ENCODE measurements at places on chromosomes 7 and 10.
A peak's percentile ranks its signal among the peaks of the same experiment; 100 is the strongest.

- peak; percentile 79 for ATAC-seq
Measured at GRCh38 chr7:123494193-123494796, 40.1 kb downstream of the IQUB start.

- peak; percentile 81 for ATAC-seq
Measured at GRCh38 chr10:28179006-28179742, 123.7 kb downstream of the MPP7 start.

DNA sequence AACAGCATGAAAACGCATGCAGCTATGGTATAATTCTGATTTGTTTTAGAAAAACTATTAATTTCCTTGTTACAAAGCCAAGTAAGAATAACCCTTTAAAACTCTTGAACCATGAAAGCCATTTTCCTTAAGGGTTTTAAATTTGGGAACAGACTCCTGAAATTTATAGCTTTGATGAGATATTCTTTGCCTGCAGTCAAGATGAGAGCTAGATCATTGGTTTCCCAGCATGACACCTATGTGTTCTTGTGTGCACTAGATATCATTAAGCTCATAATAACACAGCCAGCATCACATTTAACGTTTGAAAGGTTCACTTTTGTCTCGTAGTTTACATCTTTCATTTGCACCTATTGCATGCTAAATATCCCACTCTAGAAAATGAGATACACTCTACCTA, 202.2 kb downstream of the PHF14 start:
- ATAC-seq, result no peak

- ATAC-seq, result no peak
Measured at GRCh38 chr10:97690133-97690532, 3.1 kb upstream of the AVPI1 start.

GRCh38 chr7:26043801-26044200, 108.2 kb upstream of the NFE2L3 start:
- no peak for ATAC-seq

DNA sequence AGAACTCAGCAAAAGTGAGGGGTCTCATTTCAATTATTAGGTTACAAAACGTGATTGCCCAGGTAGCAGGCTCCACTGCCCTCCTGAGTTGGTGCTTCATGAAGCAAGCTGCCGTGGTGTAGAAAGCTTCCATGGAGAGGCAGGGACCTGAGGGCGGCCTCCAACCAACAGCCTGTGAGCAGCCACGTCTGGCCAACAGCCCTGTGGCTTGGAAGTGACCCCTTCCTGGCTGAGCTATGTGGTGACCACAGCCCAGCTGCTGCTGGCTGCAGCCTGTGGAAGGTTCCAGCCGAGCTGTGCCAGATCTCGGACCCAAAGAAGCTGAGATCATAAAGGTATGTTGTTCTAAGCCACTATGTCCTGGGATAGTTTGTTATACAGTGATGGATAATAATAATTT, 122.5 kb upstream of the KLF6 start:
- no peak for ATAC-seq

GRCh38 chr7:85882335-85882734, 695.5 kb upstream of the SEMA3D start:
- ATAC-seq, result peak; percentile 16

DNA sequence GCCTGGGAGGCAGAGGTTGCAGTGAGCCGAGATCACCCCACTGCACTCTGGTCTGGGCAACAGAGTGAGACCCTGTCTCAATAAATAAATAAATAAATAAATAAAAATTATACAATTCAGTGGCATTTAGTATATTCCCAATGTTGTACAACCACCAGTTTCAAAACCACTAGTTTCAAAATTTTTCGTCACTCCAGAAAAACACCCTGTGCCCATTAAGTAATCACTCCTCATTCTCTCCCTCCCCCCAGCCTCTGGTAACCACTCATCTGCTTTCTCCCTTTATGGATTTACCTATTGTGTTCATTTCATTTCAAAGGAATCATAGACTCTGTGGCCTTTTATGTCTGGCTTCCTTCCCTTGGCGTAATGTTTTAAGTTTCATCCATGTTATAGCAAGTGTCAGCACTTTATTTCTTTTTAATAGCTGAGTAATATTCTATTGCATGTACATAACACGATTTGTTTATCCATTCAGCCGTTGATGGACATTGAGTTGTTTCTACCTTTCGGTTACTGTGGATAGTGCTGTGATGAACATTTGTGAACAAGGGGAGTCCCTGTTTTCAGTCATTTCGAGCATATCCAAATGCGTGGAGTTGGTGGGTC, 29.4 kb upstream of the GOLGA7B start:
- ATAC-seq, result no peak

DNA sequence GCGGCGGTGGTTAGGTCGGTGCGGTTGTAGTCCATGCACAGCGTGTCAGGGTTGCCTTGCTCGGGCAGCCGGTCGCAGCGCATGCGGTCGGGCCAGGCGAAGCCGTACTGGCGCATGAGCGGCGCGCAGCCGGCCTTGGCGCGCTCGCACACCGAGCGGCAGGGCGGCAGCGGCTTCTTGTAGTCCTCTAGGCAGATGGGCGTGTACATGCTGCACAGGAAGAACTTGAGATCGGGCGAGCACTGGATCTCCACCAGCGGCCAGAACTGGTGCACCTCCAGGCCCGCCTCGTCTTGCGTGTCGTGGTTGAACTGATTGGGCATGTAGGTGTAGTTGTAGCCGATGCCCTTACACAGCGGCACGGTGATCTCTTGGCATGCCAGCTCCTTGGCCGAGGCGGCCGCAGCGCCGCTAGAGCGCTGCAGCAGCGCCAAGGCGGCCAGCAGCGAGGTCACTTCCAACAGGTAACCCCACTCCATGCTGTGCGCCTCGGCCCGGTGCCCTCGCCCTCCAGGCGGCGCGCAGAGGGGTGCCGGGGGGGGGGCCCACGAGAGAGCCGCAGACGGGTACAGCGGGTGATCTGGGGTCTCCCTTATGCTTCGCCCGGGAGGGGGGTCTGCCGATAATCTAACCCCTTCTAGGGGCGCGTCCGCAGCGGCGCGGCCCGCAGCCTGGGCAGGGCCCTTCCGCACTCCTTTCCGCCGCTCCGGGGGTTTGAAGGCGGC, 983 bp downstream of the FZD8 start:
- ATAC-seq, result peak; percentile 50

GRCh38 chr10:5477948-5478693, 21.2 kb downstream of the CALML5 start:
- no peak for ATAC-seq

GRCh38 chr10:68826764-68827591, at the start of gene STOX1:
Gene STOX1 (plus strand): TSS chr10:68827531. CDS start chr10:68827624, 93 bp downstream.
- ATAC-seq, result peak; percentile 88

DNA sequence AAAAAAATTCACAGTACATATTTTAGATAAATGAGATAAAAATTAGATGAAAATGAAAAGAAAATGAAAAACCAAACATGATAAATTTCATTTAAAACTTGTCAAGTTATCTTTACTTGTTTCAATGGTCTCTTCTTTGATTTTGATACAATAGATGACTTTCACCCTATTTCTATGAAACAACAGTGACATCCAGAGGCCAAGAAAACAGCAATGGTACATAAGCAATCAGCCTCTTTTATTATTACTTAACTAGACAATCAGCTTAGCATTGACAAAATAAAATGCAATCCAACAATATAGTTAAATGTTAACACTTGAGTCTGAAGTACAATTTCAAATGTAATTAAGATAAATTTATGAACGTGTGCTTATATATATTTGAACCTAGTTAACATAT, 74.8 kb upstream of the GPR37 start:
- no peak for ATAC-seq

GRCh38 chr10:14271621-14272020, 59.1 kb downstream of the FRMD4A start:
- ATAC-seq, result no peak

DNA sequence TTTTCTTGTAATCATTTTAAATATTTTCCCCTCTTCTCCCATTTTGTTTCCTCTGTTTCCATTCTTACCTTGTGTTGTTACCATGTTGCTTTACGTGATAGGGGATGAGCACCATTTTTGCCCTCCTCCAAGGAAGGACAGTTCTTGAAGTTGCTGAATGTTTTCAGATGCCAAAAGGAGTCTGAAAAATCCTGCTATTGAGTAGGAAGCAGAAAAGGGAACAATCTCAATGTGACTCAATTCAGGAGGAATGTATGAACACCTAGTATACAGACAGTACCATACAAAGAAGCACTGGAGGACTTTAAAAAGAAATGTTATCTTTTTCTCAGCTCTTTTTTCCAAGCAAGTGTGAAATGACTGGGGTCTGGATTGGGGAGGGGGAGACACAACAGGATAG, 5.1 kb upstream of the NAMPT start:
- no peak for ATAC-seq

DNA sequence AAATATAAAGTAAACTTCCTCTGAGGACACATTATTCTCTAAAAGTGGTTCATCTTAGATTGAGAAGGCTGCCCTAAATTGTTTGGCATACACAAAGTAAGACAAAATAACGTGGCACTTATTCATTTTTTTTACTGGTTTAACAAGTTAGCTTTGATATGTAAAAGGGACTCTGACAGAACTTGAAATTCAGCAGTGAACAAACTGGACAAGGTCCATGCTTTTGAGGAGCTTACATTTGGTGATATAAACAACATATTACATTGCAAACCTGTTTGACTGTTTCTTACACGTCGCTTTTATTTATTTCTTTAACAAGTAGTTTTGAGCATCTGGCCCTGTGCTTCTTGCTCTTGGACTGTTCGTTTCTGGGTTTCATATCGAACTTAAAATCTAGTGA, 253.1 kb upstream of the POM121L12 start:
- ATAC-seq, result no peak

DNA sequence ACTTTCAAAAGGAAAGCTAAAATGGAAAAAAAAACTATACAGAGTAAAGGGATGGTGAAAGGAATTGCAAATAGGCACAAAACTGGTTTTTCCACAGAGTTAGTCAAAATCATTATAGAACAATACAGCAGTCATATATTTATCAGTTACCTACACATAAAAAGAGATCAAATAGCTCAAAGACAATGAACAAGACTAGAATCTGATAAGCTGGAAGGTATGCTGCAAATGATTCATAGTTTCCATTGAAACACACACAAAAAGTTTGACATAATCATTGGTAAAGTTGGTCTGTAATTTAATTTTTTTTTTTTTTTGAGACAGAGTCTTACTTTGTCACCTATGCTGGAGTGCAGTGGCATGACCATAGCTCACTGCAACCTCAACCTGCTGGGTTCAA, 92.4 kb upstream of the SGCE start:
- no peak for ATAC-seq

- no peak for ATAC-seq
Measured at GRCh38 chr7:127959770-127960169, 71.5 kb downstream of the LRRC4 start.

- ATAC-seq, result no peak
Measured at GRCh38 chr7:28546067-28546466, 133.7 kb downstream of the CREB5 start.

GRCh38 chr10:132043861-132044695, 21.7 kb upstream of the JAKMIP3 start:
- ATAC-seq, result no peak

DNA sequence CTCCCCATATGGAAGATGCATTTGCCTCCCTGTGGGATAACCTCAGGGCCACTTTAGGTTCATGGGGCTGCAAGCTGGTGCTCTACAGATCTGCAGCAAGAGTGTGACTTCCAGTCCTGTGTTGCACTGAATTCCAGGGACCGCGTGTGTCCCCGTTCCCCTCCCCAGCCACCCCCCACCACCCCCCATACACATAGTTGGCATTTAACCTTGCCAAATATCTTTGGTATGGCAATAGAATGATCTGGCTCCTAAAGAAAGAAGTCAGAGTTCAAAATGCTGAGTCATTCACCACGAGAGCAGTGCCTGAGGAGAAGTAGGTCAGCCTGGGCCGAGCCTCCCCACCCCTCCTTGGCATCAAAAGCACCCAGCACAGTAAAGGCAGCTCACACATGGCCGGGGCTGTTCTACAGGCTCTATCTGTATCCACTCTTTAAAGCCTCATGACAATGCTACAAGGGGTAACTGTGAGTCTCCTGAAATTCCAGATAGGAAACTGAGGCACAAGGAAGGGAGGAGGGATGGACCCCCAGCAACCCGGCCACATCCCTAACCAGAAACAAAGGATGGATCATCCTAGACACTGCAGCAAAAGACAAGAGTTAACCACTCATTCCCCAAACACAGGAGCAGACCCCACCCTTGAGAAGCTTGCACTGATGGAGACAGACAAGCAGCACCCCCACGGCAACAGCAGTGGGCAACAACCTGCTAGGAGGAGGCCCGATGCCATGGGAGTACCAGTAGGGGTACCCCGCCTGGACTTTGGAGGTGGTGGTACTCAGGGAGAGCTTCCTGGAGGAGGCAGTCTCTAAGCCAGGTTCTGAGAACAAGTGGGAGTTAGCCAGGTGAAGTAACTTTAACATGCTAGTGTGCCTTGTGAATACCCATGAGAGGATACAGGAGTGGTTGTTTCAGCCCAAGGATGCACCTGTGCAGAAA, 70.3 kb upstream of the NANOS1 start:
- ATAC-seq, result peak; percentile 75

DNA sequence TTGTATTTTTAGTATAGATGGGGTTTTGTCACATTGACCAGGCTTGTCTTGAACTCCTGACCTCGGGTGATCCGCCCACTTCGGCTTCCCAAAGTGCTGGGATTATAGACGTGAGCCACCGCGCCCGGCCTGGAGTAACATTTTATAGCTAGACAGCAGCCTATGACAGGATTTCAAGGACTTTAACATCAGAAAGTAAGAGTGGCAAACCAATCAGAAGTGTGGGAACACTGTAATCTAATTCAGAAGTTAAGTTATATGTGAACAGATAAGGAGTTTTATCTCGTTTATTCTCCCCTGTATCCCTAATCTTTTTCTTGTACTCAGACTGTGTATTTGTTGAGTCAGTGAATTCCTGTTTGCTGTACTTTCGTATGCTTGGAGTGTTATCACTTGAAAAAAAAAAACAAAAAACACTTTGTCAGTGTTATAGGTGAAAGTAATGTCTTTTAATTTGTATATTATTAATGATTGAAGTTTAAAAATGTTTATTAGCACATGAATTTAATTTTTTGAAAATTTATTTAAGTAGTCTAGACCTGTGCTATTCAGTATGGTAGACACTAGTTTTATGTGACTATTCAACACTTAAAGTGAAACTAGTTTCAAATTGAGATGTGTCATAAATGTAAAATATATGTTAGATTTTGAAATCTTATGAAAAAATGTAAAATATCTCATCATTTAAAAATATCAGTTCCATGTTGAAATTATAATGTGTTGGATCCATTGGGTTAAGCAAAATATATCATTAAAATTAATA, 38.6 kb downstream of the RSBN1L start:
- no peak for ATAC-seq

DNA sequence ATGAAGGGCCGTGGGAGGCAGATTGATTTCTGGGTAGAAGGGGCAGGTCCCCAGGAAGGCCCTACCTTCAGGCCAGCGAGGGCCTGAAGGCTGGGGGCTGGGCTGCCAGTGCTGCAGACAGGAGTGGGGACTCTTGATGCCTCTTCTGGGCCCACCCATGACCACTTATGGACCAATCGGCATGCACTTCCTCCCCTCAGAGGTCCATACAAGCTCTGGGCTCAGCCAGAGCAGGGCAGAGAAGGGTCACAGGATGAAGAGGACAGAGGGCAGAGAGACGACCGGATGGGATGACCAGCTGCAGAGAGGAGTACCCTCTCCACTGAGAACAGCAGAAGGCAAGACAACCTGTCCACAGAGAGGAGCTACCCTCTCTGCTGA, 120.1 kb downstream of the DYNC2I1 start:
- peak; percentile 54 for ATAC-seq

- ATAC-seq, result no peak
Measured at GRCh38 chr10:89390476-89391225, 1.8 kb upstream of the IFIT1 start.
